ENCODE measurements at places on chromosomes 1 and 21.

DNA sequence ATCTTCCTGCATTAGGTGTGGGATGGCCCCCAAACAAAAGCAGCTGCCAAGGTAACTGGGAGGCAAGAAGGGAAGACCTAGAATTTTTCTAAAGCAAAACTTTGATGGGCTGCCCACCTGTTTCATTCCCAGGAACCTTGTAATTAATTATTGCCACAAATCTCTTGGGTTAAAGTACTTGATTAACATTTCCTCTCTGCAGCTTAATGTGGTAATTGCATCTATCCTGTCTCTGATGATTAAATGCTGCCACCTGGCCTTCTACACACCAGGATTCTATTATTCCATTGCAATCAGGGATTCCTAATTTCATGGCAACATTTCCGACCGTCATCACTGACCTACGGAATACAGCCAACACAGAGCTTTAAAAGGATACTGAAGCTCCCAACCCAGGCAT lies 68.3 kb upstream of the RC3H1 start:
- DNase-seq, result no peak

DNA sequence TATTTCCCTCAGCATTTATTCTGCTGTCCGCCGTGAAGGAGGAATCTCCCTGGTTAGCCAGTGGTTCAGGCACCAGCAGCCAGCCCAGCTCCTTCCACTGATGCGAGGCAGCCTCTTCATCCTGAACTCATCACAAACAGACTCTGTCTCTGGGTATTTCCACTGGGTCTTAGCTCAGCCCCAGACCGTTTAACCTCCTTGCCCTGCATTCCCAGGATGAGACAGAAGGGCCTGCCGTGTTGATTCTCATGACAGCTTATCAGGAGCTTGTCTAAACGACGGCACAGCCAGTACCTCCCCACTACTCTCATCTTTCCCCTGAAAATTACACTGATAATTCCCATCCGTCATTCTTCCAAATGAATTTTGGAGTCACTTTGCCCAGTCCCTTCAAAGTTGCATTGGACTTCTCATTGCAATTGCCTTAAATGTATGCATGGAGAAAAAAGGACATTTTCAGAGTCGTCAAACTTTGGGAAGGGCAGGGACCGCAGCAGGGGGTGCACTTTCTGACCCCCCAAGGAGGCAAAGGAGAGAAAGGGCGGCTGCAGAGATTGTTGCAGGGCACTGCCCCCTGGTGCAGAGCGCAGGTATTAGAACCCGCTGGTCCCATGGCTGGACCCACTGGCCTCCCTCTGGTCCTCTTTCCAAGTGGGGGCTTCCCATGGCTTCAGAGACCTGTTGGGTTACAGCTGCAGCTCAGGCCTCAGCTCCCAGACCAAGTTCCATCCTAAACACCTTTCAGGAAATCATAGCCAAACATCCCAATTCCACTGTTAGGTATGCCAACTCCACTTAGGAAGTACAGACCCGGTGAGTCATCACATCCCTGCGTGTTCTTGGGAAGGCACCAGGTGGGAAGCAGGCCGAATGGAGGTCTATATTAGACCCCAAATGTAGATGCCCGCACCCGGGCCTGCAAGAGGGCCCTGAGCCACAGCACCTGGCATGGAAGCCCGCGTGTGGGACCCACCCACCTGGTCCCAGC lies 3.7 kb upstream of the MEGF6 start:
- DNase-seq, result no peak

- no peak for DNase-seq
Observed at GRCh38 chr1:167728818-167729410, 7.1 kb downstream of the MPZL1 start.

- no peak for DNase-seq
Observed at GRCh38 chr1:231885209-231885854, 258.7 kb downstream of the DISC1 start.

- no peak for DNase-seq
Observed at GRCh38 chr1:85334962-85335361, 58.5 kb upstream of the BCL10 start.

GRCh38 chr1:181216591-181216994 lies 128.1 kb downstream of the IER5 start:
- DNase-seq, result no peak

GRCh38 chr1:214006845-214007244 lies 19.1 kb downstream of the PROX1 start:
- DNase-seq, result no peak

DNA sequence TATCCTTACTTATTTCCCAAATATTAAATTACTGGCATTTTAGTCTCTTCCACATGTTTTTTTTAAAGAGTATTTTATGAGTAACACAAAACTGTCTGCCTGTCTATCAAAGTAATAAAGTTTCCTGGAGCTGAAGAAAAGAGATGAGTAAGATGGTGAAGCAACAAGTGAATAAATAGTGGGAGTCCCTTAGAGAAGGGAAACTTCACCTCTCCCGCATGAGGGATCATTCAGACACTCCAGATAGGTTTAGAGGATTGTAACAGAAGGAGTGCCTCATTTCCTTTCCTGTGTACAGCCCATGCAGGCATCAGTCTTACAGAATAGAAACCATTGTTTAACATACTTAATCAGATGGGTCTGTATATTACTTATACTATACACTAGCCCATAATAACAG lies 205.7 kb downstream of the USP25 start:
- DNase-seq, result no peak

GRCh38 chr1:9289090-9289534 lies 3.6 kb upstream of the SPSB1 start:
- peak; percentile 74 for DNase-seq

DNA sequence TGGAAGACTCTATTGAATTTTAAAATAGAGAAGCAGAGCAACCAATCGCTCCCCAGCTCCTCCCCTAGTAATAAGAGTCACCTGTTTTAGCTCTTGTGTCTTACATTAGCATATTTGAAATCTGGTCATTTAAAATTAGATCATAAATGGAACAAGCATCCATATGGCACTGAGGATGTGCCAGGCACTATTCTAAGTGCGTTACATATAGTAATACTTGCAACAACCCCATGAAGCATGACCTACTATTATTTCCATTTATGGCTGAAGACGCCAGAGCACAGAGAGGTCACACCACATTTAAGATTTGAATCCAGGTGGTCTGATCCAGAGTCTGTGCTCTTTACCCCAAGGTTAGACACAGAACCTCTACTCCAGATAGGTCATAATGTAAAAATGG lies 82.0 kb upstream of the HIVEP3 start:
- no peak for DNase-seq

DNA sequence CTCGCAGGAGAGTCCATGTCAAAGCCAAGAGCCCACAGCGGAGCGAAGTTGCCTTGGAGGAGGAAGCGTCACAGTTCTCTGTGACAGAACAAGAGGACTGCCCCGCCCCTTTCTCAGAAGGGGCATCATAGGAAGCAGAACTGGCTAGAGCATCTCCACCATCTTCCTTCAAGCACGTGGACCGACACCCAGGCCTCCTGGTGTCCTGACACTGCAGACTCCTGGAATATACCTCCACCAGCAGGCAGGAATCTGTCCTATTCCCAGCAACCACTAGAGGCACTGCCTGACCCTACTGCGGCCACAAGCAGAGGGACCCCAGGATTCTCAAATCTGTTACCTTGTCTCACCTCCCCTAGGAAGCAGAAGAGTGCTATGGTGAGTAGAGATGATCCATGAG lies 37.8 kb downstream of the GPA33 start:
- no peak for DNase-seq

DNA sequence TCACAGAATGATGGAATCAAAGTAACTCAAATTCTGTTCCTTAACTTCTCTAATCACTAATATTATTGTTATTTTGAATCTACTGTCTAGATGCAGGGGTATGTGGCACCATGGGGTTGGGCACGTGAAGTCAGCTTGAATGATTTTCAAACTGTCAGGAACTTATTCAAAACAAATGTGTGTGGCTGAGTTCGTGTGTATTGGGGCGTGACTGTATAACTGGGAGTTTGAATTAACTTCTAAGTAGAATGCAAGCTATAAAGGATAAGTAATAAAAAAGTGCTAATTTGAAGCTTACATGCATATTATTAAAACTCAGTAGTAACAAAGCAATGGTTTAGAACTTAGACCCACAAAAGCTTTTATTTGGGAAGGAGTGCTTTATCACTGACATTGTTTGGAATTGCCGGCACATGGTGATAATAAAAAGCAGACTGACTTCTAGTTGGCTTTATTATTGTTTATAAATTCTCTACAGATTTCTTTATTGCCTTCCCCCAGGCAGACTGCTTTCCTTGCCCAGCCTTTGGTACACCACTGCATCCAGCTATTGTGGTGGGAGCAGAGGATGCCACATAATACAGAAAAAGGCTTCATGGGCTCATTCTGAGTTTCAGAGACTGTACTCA lies 84.3 kb downstream of the TENT5C start:
- DNase-seq, result no peak

- DNase-seq, result no peak
Observed at GRCh38 chr1:47837056-47837830, 159.9 kb downstream of the TRABD2B start.

- no peak for DNase-seq
Observed at GRCh38 chr1:221458447-221459156, 283.3 kb downstream of the DUSP10 start.

DNA sequence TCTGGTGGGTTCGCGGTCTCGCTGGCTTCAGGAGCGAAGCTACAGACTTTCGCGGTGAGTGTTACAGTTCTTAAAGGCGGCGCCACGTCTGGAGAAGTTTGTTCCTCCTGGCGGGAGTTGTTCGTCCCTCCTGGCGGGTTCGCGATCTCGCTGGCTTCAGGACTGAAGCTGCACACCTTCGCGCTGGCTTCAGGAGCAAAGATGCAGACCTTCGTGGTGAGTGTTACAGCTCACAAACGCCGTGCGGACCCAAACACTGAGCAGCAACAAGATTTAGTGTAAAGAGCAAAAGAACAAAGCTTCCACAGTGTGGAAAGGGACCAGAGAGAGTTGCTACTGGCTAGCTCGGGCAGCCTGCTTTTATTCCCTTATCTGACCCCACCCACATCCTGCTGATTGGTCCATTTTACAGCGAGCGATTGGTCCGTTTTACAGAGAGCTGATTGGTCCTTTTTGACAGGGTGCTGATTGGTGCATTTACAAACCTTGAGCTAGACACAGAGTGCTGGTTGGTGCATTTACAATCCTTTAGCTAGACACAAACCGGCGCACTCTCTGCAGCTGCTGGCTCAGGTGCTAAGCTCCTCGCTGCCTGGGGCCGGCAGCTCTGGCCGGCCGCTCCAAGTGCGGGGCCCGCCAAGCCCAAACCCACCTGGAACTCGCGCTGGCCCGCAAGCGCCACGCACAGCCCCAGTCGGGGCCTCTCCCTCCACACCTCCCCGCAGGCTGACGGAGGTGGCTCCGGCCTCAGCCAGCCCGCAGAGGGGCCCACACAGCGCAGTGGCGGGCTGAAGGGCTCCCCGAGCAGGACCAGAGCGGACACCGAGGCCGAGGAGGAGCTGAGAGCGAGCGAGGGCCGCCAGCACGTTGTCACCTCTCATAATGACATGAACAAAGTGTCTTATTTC lies 172.8 kb upstream of the KCTD3 start:
- no peak for DNase-seq

DNA sequence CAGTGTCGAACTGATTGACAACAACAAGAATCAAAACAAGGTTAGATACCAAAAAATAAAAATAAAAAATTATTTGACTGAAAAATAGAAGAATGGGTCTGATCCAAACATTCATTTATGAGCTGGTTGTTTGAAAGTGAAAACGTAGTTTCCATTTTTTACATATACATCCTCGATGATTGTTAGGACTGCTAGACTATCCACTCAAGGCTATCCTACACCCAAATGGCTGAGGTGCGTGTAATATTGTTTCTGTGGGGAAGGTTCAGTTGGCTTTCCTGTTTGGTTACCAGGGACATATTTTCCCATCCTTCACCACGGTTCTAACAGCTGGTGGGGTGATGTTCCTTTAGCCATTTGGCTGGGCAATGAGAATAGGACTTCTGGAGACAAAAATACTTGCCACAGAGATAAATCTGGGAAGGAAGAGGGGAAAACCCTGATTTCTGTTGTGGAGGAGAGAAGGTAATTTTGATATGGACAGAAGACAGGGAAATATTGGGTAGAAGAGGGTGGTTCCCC lies 66.3 kb downstream of the MAP3K7CL start:
- DNase-seq, result no peak

DNA sequence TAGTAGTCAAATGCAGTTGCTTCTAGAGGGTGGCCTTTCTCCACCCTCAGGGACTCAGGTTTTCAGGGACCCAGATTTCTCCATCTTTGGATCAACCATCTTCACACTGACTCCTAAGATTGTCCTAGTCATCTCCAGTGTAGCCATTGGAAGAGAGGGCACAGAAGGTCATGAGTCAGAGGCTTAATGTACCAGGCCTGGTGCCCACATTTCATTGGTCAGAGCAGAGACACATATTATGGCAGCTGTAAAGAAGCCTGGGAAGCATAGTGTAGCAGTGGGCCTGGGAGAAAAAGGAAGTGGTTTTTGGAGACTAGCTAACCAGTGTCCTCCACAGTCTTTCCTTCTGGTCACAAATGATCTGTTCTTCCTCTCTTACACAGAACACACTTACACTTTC lies 122.5 kb downstream of the GIPC2 start:
- no peak for DNase-seq

DNA sequence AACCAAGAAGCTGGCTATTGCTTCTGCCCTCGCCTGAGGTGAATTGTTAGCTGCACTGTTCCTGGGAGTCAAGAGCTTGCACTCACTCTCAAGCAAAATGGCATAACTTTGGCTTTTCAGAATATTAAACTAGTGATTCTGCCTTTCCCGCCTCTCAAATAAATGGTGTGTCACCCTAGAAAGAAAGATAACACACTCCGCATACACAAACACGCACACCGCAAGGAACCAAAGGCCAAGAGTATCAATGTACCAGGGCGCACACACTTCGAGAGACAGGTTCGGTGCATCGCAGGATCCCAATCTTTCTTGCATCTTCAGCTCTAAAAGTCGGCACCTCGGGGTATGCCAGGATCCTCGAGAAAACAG lies 470 bp upstream of the RTCA start:
- DNase-seq, result no peak

DNA sequence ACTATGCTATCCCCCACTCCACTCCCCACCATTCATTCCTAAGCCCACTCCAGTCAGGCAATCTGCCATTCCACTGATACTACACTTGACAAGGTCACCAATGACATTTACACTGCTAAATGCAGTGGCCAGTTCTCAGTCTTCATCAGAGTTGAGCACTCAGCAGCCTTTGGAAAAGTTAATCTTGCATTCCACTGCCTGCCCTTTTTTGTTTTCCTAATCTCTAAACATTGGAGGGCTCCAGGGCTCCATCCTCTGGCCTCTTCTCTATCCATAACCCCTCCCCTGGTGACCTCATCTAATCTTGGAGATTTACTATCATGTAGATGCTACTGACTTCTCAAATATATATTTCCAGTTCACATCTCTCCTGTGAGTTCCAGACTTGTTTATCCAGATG lies 70.9 kb upstream of the S1PR1 start:
- DNase-seq, result no peak

GRCh38 chr1:18926315-18927081 lies 24.1 kb upstream of the ALDH4A1 start:
- DNase-seq, result peak; percentile 71

DNA sequence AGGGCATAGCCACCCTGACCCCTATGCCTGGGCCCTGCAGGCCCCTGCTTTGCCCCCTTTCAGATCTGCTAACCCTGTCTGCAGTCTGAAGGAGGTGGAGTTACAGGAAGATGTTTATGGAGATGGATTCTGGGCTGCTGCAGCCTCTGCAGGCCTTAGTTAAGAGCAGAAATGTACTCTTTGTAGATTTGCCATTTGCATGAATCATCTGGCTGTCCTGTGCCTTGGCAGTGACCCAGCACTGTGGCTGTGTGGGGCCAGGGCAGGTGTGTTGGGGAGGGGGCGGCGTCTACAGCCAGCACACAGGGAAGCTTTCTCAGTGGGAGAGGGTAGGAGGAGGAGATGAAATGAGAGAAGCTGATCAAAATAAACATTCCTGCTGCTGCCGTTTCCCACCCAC lies 867.3 kb downstream of the PLA2G4A start:
- no peak for DNase-seq

GRCh38 chr1:183403498-183403897 lies 14.7 kb downstream of the NMNAT2 start:
- no peak for DNase-seq
